Dermis blood vessel endothelial cell (primary cell): ENCODE measurements at places on chromosomes 5 and 9. TPM values are rescaled to one million over a fixed set of nuclear protein-coding genes. Genes with fewer than 3 reads are reported as not detected.

DNA sequence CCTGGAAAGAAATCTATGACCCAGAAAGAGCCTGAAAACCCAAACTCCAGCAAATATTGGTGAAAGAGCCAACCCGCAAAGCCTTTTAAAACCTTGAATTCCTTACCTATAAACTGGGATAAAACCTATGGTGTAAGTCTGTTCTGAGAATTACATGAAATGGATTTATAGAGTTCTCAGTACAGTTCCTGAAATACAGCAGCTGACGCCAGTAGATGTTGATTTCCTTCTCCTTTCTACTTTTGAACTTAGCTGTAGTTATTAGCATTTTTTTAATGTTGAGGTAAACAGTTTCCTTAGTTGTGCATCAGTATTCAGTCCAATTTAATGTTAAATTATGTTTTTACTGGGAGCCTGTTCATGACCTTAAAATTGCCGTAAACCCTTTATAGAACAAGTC is 3.7 kb downstream of the SPIN1 start:
- DNase-seq: no peak

DNA sequence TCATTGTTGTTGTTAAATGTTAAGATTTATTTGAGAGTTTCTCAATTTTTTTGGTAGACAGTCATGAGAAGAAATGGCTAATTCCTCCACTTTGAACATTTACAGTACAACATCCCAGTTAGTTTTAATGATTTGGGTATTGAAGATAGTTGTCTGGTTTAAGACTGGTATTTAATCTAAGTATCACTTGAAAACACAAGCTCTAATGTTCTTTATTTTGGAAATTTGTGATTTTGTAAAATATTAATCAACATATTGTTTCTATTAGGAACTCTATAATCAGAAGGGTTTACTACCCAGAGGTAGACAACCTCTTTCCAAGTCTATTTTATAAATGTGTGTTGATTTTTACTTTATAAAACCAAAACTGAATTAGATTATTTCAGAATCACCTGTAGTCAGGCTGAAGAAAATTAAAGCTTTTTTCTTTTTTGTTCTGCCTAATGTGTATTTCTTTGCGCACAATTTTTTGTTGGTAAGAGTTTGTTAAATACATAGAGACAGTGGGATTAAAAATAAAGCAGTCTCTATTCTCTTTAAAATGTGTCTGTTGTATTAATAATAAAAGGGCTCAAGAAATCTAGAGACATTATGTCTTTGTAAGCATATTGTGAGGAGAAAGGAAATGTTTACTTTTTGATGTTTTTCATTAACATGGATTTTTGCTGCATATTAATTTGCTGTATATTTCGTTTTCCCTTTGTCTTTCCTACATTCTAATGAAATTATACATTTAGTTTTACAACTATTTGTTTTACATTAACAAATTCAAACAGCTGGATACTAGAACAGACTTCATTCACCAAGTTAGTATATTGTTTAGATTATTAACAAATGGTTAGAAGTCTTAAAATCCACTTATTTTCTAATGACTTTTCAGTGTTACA is 3.9 kb upstream of the PURA start:
- no peak for DNase-seq

The RAD17 gene
- total RNA-seq: 17.4 and 19.1 TPM in 2 replicates

GRCh38 chr9:109192732-109193361 is 25.8 kb upstream of the FRRS1L start:
- DNase-seq: peak; percentile 16

DNA sequence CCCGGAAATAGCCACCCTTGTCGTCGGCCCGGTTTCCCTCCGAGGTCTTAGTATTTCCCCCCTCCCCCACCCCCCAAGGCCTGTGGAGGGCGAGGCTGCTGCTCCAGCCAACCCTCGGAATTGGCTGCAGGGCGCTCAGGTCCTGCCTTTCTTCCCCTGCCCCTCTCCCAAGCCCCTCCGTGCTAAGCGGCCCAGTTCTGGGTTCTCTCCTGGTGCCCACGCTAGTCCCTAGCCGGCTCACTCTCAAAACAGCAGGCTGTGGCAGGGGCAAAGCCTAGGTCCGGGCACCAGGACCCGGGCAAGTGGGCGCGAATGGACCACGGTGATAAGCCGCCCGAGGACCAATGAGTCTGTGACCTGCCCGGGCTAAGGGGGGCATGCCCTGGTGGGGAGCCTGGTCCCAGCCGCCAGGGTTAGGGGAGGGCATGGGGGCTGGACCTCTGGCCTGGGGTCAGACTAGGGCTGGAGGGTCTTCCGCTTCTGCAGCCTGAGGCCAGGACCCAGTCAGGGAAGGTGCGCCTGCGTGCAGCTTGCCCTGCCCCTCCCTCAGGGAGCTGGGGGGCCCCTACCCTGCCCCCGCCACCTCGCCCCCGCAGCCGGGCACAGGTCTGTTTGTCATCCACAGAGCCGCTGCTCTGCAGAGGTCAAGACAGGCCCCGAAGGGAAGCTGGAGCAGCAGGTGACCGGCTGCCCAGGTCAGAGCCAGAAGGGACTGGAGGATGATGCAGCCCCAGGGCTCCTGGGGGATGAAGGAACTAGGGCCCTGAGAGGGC is 5.0 kb upstream of the IRX4 start:
- no peak for DNase-seq

The AHRR gene
- 7.4 and 13.4 TPM in 2 replicates for total RNA-seq

The PDE8B gene
- total RNA-seq: under 0.01 TPM in 2 replicates

The RALGPS1 gene
- 3.1 and 3.3 TPM in 2 replicates for total RNA-seq

DNA sequence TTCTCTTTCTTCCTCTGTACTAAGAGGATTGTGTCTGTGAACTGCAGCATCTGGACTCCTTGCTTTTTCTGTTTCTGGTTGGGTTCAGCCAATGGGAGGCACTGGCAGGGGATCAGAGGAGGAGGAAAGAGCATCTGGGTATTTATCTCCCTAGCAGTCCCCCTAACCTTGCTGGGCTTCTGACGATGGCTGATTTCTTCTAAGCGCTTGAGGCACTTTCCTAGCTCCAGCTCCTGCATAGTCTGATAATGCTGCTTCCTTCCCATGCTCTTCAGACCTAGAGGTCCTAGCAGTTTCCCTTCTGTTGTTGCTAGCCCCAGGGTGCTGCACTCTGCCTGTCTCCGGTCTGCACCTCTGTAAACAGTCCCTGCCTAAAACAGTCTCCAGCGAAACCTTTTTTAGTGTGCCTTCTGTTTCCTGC is 225.1 kb downstream of the PDZD2 start:
- DNase-seq: no peak

DNA sequence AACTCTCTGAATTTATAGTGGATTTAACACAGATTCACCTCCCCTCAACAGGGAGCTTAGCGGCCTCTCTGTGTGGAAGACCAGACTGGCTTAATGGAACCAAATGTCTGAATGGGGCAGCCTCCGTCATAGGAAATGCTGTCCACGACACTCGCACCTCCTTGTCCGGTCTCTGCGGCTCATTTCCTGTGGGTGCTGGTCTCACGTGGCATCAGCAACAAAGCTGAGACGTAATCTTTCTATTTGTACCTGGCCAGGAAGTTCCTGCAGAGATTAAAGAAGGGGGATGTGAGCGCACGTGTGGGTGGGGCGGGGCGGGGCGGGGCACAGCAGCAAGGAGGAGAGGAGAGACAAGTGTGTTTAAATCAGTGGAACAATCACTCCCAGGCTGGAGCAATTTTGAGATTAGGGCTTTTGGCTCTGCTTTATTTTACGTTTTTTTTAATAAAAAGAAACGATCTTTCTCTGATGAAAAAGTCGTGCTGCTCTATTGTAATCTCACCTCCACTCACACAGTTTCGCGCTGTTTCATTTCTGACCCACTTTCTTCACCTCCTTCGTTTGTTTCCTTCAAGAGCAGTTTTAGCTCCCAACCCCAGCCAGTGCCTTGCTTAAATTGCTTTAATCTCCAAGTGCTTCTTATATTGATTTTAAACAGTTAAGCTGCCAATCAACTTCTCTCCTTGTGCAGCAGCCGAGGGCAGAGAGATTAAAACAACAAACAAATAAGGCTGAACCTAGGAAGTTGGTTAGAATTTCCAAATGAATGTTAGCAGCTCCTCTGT is 132.2 kb upstream of the ASTN2 start:
- peak; percentile 68 for DNase-seq

DNA sequence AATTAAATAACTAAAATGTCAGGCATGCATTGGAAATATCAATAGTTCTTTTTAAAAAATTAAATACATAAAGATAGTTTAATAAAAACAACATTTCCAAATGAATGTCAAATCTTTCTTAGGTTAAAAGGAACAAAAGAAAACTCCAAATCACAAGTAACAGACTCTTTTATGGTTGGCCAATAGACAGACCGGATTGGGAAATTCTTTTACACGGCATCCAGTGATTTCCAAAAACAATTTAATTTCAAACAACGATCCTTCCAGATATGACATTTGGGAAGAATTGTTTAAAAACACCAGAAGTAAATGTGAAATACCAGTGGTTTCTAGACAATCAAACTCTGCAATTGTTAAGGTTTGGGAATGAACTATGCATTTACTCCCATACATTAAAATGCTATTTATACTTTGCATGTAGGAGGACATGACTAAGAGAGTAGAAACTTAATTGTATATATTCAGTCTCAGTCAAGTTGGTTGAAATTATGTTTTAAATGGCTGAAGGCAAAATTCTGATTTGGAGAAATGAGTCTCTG is 32.8 kb downstream of the ZNF474 start:
- no peak for DNase-seq

- DNase-seq: no peak
Observed at GRCh38 chr9:100639854-100640253, 62.0 kb downstream of the CAVIN4 start.

DNA sequence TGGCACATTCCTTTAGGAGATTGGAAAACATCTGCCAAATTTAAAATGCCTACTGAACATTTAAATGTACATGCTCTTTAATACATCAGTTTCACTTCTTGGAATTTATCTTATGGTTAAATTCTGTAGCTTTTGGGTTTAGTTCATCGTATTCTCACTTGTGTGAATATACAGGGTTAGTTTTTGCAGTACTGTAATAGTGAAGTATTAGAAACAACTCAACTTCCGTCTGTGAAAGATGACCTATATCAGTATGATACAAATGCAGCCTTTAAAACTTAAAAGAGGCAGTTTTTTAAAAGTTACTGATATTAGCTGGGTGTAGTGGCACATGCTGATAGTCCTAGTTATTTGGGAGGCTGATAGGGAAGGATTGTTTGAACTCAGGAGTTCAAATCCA is 57.2 kb downstream of the CDC42SE2 start:
- DNase-seq: no peak

DNA sequence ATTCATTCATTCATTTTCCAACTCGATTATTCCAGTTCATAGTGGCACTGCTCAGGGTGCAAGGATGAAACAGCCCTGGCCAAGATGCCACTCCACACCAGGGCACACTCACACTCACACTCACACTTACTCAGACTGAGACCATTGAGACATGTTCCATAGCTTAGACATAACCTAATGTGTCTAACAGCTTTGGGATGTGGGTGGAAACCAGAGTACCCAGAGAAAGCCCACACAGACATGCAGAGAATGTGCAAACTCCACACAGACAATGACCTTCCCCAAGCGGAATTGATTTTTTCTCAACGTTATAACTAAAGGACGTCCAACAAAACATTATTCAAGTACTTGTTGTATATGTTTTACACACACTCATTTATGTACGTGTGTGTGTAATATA is 1363.5 kb downstream of the EFNA5 start:
- no peak for DNase-seq

The PSMB7 gene
- 180 and 183 TPM in 2 replicates for total RNA-seq

GRCh38 chr5:158178535-158178934 is 319.6 kb upstream of the CLINT1 start:
- DNase-seq: no peak

- no peak for DNase-seq
Observed at GRCh38 chr9:36744678-36745077, 172.0 kb downstream of the MELK start.

DNA sequence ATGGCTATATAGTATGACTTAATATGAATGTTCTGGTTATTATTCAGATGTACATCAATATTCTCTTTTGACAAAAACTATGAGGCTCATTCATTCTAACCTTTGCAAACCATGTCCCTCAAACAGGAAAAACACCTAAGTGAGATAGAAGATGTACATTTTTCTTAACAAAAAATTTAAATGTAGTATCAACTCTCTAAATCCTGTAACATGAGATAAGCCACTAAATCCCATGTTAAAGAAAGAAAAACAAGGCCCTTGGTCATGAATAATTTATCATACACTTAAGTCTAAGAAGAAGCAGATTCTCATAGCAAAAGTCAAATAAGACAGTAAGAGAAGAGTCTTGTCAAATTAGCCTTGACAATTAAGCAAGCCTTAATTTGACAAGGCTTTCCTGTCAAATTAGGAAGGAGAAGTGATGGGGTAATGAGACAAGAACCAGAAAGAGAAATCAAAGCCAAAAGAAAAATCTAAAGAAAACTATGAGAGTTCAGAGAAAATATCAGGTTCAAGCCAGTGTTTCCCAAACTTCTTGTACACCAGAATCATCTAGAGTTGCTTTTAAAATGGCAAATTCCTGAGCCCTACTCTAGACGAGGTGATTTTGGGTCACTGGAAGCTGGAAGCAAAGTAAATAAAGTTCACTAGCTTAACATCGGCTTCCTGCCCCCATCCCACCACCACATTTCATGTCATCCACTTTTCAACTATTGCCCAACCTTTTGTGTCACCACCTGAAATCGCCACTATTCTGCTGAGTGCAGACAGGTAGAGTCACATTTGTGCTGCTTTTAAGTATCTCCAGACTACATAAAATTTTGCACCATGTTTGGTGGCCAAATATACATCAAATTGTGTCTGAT is 76.5 kb downstream of the NR6A1 start:
- DNase-seq: no peak

The ERGIC1 gene
- 64.0 and 137 TPM in 2 replicates for total RNA-seq

The TSSK1B gene
- total RNA-seq: not detected in 2 replicates

DNA sequence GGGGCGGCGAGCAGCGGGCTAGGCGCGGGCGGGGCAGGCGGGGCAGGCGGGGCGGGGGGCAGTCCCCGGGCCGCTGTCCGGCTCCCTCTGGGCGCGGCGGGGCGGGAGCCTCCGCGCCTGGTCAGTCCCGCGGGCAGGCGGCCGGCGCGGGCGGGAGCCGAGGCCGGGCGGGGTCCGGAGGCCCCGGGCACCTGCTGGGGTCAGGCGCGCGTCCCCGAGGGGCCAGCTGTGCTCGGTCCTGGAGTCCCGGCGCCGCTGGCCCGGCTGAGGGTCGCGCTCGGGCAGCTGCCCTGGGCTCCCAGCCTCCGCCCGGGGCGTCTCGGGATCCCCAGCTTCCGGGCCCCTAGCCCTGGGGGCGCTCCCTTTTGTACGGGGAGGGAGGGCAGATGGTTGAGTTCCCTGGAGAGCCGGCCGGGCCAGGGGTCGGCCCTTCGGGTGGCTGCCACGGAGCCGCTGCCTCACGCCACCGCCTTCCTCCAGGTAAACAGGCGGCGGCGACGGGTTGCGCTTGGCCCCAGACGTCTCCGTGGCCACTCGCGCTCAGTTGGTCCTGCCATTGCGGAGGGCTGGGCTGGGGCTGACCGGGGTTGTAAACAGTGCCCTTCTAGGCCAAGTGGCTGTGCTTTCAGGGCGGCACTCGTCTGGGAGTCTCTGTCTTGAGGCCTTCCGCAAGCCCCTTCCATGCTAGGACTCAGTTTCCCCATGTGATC is 473 bp downstream of the ZBTB34 start:
- DNase-seq: peak; percentile 55

DNA sequence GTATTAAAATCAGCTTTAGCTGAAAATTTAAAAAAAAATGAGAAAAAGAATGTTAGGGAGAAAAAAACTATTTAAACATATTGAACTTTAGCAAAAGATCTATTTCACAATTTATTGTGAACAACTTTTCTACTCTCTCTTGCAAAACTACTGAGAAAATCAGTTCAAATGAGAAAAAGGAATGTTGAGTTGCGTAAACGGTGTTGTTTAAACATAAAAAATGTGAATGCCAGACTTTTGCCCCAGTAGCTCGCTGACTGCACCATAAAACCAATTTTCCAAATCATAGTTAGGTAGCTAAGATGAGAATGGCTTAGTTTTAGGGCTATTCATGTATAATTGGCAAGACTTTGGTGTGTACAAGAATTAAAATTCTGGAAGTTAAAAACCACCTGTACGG is 13.4 kb upstream of the RAD23B start:
- no peak for DNase-seq
